LNCaP clone FGC (cell line): ENCODE measurements at places on chromosomes 1 and 21.

- DNase-seq = no peak
Measured at GRCh38 chr1:108531444-108531843, 28.5 kb upstream of the EEIG2 start.

- no peak for DNase-seq
Measured at GRCh38 chr1:177873238-177873637, 96.6 kb downstream of the SEC16B start.

GRCh38 chr1:69738458-69739250 is 170.9 kb downstream of the LRRC7 start:
- no peak for DNase-seq

GRCh38 chr1:175099916-175100315 is 32.3 kb downstream of the TNN start:
- DNase-seq = no peak

- peak; percentile 54 for DNase-seq
Measured at GRCh38 chr1:219900201-219900600, 28.2 kb downstream of the SLC30A10 start.

- DNase-seq = no peak
Measured at GRCh38 chr21:32096411-32096810, 182.4 kb downstream of the MIS18A start.

DNA sequence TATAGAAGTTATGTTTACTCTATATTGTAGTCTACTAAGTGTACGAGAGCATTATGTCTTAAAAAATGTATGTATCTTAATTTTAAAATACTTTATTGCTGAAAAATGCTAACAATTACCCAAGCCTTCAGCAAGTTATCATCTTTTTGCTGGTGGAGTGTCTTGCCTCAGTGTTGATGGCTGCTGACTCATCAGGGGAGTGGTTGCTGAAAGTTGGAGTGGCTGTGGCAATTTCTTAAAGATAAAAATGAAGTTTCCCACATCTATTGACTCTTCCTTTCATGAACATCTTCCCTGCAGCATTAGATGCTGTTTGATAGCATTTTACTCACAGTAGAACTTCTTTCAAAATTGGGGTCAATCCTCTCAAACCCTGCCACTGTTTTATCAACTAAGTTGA is 95.8 kb downstream of the CDC7 start:
- DNase-seq = no peak
